NCI-H1436 treated with DMSO at 0.1 percent for 48 hours (cell line): ENCODE measurements at places on chromosomes 5 and 9.

DNA sequence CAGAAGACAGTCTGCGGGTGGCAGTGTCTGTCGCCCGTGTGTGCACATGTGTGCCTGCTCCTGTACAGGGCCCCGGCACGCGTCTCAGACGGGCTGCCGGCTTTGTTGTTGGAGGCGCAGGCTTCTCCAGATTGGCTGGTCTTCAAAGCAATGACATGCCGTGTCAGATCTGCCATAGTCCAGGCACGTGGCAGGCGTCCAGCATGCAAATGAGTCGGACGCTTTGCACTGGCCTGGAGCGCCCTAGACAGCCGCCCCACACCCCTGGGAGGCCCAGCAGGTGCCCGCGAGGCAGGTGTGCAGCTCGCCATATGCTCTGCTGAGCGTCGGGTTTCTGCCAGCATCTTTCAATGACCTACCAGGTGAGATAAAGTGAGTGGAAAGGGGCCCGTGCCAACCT, 71.5 kb downstream of the GADD45G start:
- DNase-seq = no peak

GRCh38 chr5:138753794-138754698, 821 bp downstream of the CTNNA1 start:
- no peak for DNase-seq

GRCh38 chr9:8845376-8845775, 1045.8 kb upstream of the DMAC1 start:
- no peak for DNase-seq

DNA sequence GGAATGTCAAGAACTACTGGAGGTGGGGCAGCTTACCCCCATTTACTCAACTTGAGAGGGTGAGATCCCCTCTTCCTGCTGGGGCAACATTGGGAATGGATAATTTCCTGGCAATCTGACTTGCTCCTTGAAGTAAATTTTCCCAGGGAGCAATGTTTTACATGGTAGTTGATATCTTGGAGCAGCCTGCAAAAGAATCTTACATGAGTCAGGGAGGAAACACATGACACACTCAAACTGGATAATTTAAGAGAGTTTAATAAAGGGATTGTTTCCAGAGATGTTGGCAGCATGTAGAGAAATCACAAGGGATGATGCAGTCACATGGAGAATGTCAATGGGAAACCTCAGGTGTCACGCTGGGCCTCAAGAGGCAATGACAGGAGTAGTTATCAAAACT, 212.5 kb downstream of the GAS1 start:
- no peak for DNase-seq

- DNase-seq = no peak
These were observed 48.9 kb downstream of the FAM174A start for GRCh38 chr5:100584069-100584468.

GRCh38 chr5:52760695-52761366, 26.9 kb upstream of the ITGA1 start:
- DNase-seq = no peak

DNA sequence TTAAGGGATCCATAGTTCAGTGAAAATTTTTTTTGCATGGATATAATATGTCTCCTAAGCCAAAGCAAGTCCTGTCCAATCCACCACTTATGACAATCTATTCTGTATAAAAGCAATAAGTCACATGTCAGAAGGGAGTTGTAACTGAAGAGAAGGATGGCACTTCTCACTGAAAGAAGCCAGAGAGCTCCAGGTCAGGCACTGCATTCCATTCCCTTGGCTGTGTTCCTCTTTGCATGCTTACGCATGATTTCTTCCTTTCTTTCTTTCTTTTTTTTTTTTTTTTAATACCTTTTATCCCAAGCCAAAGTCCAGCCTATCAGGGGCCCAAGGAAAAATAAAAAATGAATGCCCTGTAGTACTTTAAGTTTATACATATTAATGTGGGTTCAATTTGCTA, 39.8 kb downstream of the MAMDC2 start:
- no peak for DNase-seq

DNA sequence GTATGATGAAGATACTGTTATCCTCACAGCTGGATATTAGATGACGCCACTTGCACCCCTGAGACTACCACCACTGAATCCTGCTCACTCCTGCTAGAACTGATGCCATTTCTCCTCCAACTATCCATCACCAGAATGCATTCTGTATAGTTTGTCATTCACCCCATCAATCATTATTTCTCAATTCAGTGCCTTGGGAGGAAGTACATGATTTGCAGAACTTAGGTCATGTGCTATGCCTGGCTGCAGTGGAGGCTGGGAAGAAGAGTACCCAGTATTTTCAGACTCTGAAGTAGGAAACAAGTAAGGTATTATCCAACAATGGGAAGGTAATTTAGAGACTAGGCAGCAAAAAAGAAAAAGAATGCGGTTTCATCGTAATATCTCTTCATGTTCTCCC, 26.2 kb upstream of the HSD17B4 start:
- DNase-seq = no peak
